ENCODE measurements at places on chromosomes 13 and 19. TPM values are rescaled to one million over a fixed set of nuclear protein-coding genes. Genes with fewer than 3 reads are reported as not detected.
A peak's percentile ranks its signal among the peaks of the same experiment; 100 is the strongest.

Gene SYT5
- total RNA-seq, result 0.56 TPM

Gene B3GNT8
- 1.2 TPM for total RNA-seq

Gene NBEA
- total RNA-seq, result 3.5 TPM

Gene CIRBP
- total RNA-seq, result 614 TPM

Gene EPS8L1
- total RNA-seq, result 2.0 TPM

Gene KRTDAP
- not detected for total RNA-seq

Gene UHRF1
- 0.20 TPM for total RNA-seq

Gene LRRC63
- total RNA-seq, result not detected

Gene GARIN5A
- 0.50 TPM for total RNA-seq

Gene EIF3K
- 322 TPM for total RNA-seq

GRCh38 chr13:48181482-48182145, 51.4 kb upstream of the ITM2B start:
- no peak overlapping the region for H3K27ac ChIP-seq
- no peaks in the 10 kb centered on the region for H3K27me3 ChIP-seq
- peaks cover 28% of the 10 kb centered on the region for H3K4me1 ChIP-seq
- H3K36me3 ChIP-seq, result no peaks in the 10 kb centered on the region
- DNase-seq, result no peak
- H3K4me3 ChIP-seq, result no peak overlapping the region

DNA sequence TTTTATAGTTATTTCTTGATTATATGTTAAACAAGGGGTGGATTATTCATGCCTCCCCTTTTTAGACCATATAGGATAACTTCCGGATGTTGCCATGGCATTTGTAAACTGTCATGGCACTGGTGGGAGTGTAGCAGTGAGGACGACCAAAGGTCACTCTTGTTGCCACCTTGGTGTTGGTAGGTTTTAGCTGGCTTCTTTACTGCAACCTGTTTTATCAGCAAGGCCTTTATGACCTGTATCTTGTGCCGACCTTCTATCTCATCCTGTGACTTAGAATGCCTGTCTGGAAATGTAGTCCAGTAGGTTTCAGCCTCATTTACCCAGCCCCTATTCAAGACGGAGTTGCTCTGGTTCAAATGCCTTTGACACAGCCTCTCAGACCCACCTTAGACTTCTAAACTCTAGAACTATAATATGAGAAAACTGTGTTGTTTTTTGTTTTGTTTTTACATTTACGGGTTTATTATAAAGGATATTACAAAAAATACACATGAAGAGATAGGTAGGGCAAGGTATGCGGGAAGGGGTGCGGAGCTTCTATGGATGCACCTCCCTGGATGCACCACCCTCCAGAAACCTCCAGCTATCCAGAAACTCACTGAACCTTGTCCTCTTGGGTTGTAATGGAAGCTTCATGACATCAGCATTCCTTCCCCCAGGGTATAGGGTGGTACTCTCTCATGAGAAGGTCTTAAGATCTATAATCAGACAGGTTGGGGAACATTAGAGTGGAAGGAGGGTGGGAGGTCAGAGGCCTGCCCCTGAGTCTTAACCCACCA, 15.8 kb upstream of the SPRYD7 start:
- H3K36me3 ChIP-seq, result no peaks in the 10 kb centered on the region
- H3K4me3 ChIP-seq, result no peak overlapping the region
- H3K27ac ChIP-seq, result no peak overlapping the region
- H3K4me1 ChIP-seq, result no peaks in the 10 kb centered on the region
- no peak for DNase-seq

DNA sequence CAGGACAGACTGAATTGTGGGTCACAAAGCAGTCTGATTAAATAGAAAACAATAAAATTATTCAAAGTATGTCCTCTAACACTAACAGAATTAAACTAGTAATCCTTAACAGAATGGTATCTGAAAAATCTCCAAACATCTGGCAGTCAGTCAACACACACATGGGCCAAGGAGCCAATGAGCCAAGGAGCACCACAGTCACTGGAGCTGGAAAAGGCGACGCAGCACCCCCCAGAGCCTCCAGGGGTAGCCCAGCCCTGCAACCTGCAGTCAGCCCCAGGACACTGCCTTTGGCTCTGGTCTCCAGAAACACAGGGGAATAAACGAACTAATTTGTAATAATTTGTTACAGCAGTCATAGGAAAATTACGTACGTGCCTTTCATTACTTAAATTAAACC, 12.3 kb downstream of the TUBGCP3 start:
- H3K36me3 ChIP-seq, result no peaks in the 10 kb centered on the region
- no peak overlapping the region for H3K4me3 ChIP-seq
- no peaks in the 10 kb centered on the region for H3K27me3 ChIP-seq
- DNase-seq, result no peak
- no peak overlapping the region for H3K27ac ChIP-seq

DNA sequence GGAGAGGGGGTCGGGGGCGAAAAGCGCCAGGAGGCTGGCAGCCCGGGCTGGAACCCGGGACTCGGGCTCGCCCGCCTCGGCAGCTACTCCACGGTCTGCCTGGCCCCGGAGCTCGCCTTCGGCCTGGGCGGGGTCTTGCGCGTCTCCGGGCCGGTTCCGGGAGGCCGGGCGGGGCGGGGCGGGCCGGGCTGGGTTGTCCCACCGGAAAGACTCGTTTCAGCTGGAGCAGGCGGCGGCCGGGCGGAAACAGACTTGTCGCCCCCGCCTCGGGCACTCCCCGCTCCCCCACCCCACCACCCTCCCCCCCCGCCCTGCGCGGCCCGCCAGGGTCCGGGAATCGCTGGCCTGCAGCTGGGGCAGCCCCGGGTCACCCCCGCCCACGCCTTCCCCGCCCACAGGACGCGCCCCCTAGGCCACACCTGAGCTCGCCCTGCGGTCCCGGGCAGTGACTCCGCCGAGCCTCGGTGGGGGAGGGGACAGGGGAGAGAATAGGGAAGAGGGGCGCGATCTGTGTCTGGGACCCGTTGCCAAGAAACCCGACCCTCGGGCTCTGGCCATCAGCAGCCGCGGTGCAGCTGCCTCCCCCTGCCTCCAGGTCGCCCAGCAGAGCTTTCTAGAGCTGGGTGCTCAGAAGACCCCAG, 109.4 kb downstream of the KCTD15 start:
- H3K36me3 ChIP-seq, result no peaks in the 10 kb centered on the region
- peak overlapping the region; percentile 12 for H3K4me3 ChIP-seq
- H3K27me3 ChIP-seq, result peaks cover 53% of the 10 kb centered on the region
- no peak overlapping the region for H3K27ac ChIP-seq

GRCh38 chr19:35862528-35862927, 5.8 kb downstream of the KIRREL2 start:
- H3K4me1 ChIP-seq, result peaks cover 8% of the 10 kb centered on the region
- peaks cover 28% of the 10 kb centered on the region for H3K27me3 ChIP-seq
- no peak for DNase-seq
- H3K27ac ChIP-seq, result no peak overlapping the region
- H3K4me3 ChIP-seq, result no peak overlapping the region

DNA sequence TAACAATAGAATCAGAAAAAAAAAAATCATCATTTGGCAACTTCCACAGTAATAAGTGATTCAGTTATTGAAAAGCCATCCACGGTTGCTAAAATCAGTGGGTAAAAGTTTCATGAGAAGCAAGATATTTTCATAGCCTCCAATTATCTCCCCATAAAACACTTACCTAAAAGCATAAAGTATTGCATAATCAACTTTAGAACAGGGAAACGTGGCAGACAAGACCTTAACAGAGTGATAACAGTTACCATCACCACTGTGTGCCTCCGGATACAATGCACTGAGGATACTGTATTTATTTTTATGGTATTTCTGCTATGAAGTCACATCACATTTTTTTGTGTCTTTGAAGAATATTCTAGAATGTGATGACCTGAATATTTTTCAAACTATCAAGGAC, 37.0 kb downstream of the ABCC4 start:
- no peak overlapping the region for H3K4me3 ChIP-seq
- H3K27me3 ChIP-seq, result no peaks in the 10 kb centered on the region
- H3K27ac ChIP-seq, result no peak overlapping the region
- peaks cover 3% of the 10 kb centered on the region for H3K36me3 ChIP-seq
- H3K4me1 ChIP-seq, result no peaks in the 10 kb centered on the region
- DNase-seq, result no peak

GRCh38 chr13:112003396-112003795, 63.6 kb upstream of the SOX1 start:
- H3K4me3 ChIP-seq, result no peak overlapping the region
- H3K27me3 ChIP-seq, result peaks cover under 1% of the 10 kb centered on the region
- H3K4me1 ChIP-seq, result no peaks in the 10 kb centered on the region
- H3K36me3 ChIP-seq, result no peaks in the 10 kb centered on the region
- no peak overlapping the region for H3K27ac ChIP-seq

DNA sequence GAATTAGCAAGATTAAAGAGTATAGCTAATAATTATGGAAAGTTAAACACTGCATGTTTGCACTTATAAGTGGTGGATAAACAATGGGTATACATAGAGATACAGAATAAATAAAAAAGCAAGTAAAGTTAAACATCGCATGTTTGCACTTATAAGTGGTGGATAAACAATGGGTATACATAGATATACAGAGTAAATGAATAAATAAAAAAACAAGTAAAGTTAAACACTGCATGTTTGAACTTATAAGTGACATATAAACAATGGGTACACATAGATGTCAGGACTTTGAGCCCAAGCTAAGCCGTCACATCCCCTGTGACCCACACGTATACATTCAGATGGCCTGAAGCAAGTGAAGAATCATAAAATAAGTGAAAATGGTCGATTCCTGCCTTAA, 1533.3 kb upstream of the SPRY2 start:
- H3K4me3 ChIP-seq, result no peak overlapping the region
- no peaks in the 10 kb centered on the region for H3K4me1 ChIP-seq
- no peaks in the 10 kb centered on the region for H3K36me3 ChIP-seq
- no peak overlapping the region for H3K27ac ChIP-seq

GRCh38 chr13:38121267-38121666, 228.4 kb upstream of the UFM1 start:
- no peaks in the 10 kb centered on the region for H3K27me3 ChIP-seq
- H3K4me3 ChIP-seq, result no peak overlapping the region
- no peaks in the 10 kb centered on the region for H3K4me1 ChIP-seq
- DNase-seq, result no peak
- H3K27ac ChIP-seq, result no peak overlapping the region
- no peaks in the 10 kb centered on the region for H3K36me3 ChIP-seq

- H3K4me3 ChIP-seq, result no peak overlapping the region
- DNase-seq, result no peak
- no peak overlapping the region for H3K27ac ChIP-seq
- H3K4me1 ChIP-seq, result no peaks in the 10 kb centered on the region
- H3K27me3 ChIP-seq, result peaks cover 19% of the 10 kb centered on the region
Observed at GRCh38 chr19:54041969-54042606, 21.6 kb downstream of the VSTM1 start.

DNA sequence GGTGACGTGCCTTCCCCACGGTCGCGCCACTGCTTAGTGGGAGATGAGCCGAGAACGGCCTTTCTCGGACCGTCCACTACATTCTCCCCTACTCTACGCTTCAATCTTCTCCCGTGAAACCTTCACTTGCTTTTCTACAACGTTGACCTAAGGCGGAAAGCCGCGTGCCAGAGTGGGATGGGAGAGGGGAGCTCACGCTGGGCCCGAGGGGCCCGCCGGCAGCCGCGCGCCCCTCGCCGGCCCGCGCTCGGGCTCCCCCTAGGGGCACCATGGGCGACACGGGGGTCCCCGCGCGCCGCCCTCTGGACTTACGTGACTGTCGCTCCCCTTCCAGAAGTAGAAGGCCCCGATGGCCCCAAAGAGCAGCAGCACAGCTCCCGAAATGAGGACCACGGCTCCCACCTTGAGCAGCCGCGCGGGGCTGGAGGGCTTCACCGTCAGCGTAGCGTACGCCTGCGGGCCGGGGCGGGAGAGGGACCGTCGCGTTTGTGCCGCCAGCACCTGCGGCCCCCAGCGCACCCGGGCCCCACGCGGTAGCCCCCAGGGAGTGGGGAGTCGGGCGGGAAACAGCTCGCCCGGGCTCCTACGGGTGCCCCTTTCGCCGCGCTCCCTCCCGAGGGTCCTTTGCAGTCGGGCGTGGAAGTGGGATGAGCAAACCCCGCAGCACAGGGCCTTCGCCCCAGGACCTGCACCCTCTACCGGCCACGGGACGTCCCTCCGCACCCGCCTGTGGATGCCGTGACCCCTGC, 727 bp downstream of the CNMD start:
- H3K4me3 ChIP-seq, result peak overlapping the region; percentile 5
- DNase-seq, result no peak
- H3K4me1 ChIP-seq, result peaks cover 7% of the 10 kb centered on the region
- peaks cover 31% of the 10 kb centered on the region for H3K27me3 ChIP-seq

DNA sequence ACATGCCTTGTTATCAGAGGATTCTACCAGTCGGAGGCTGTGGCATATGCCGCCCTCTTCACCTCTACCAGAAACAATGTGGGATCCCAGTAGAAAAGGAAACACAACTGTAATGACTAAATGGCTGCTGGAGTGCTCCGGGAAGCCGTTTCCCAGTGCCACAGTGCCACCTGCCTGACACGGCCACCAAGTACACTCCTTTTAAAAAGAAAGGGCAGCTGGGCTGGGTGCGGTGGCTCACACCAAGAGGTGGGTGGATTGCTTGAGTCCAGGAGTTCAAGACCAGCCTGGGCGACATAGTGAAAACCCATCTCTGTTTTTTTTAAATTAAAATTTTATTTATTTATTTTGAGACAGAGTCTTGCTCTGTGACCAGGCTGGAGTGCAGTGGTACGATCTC, 67.3 kb downstream of the TRPM4 start:
- H3K4me3 ChIP-seq, result no peak overlapping the region
- no peak overlapping the region for H3K27ac ChIP-seq
- DNase-seq, result peak; percentile 11
- no peaks in the 10 kb centered on the region for H3K36me3 ChIP-seq
- peaks cover 4% of the 10 kb centered on the region for H3K27me3 ChIP-seq
- H3K4me1 ChIP-seq, result peaks cover 8% of the 10 kb centered on the region

- H3K27ac ChIP-seq, result no peak overlapping the region
- peaks cover 2% of the 10 kb centered on the region for H3K27me3 ChIP-seq
Observed at GRCh38 chr19:11256189-11256588, 6.1 kb downstream of the DOCK6 start.

GRCh38 chr19:14577264-14577663, 5.4 kb upstream of the NDUFB7 start:
- peaks cover 13% of the 10 kb centered on the region for H3K4me1 ChIP-seq
- no peaks in the 10 kb centered on the region for H3K36me3 ChIP-seq
- H3K27me3 ChIP-seq, result no peaks in the 10 kb centered on the region
- no peak for DNase-seq
- H3K4me3 ChIP-seq, result no peak overlapping the region
- H3K27ac ChIP-seq, result no peak overlapping the region

DNA sequence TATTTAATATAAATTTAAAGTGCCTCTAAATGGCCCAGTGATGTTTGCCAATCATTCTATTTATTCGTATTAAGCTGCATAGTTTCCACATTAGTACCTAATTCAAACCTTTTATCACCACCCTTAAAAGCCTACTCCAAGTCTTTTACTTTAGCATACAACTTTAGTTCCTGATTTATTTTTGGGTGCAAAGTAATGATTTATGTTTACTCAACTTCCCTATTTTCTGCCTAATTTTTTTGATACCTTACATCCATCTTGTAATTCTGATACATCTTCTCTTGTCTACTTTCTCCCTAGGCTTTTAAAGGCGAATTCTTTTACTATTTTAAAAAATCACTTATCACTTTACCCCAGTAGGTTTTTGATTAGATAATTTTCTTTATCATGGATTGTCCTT, 2651.1 kb upstream of the PCDH20 start:
- no peak overlapping the region for H3K4me3 ChIP-seq
- H3K4me1 ChIP-seq, result no peaks in the 10 kb centered on the region
- H3K27ac ChIP-seq, result no peak overlapping the region
- no peaks in the 10 kb centered on the region for H3K36me3 ChIP-seq

Measured in CD4-positive, alpha-beta T cell (primary cell).